ENCODE measurements at places on chromosomes 2 and 18.

DNA sequence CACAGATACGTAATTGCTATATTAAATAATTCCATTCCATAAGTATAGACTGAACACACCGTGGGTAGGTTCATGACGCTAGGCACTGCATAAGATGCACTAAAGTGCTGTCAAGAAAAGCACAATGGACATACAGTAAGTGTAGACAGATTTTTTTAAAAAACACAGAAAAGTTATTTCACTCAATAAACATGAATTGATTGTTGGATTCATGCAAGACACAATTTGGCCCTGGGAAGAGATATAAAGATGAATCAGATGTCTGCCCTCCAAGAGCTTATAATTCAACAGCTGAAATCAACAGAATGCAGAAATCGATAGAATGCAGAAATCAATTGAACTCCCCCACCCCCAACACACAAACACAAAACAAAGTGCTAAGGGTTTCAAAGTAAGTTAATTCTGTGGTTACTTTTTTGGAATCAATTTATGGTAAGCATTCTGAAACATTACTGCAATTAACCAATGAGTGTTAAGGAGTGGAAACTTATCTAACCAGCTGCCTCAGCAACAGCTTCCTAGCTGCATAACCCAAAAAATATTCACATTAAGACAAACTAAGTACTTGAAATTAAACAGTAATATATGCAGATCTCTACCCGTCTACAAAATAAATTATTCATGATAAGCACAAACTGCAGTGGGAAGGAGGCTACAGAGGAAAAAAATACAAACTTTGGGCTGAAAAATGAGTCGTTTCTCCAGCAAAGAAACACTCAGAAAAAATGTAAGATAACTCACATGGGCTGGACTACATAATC, 1.6 kb downstream of the NBAS start:
- DNase-seq, result no peak

DNA sequence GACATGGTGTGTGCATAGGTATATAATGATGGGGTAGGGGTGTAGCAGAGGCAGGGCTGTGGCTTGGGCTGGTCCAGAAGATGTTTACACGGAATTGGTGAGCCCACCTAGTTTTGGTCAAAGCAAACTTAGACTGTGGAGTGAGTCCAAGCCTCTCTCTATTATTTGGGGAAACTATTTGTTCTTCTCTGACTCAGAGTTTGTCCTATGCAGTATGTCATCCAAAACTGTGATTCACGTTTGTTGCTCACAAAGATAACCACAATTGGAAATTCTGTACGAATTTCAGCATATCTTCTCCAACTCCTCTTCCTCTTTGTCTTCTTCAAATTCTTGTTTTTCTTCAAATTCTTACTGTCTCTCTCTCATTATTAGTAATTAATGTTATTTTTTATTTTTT, 292.9 kb downstream of the XIRP2 start:
- no peak for DNase-seq

DNA sequence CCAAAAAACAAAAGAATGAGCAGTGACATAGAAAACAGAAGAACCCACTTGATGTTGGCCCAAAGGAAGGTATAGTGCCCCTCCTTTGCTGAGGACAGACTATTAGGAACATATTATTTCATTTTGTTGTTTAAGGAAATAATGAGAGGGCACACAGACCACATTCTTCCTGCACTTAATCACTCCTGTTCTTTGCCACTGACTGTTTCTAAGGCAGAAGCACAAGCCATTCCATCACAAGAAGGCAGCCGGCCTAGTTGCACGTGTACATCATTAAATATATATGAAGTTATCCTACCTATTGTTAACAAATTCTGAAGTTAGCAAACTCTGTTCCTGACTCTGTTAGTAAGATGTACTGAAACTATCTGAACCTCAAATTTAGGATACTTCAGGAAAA, 110.0 kb downstream of the LNPK start:
- DNase-seq, result no peak

GRCh38 chr18:24914685-24915084, 437.3 kb downstream of the ZNF521 start:
- no peak for DNase-seq

- DNase-seq, result no peak
Observed at GRCh38 chr18:68034296-68034695, 517.8 kb upstream of the DSEL start.

DNA sequence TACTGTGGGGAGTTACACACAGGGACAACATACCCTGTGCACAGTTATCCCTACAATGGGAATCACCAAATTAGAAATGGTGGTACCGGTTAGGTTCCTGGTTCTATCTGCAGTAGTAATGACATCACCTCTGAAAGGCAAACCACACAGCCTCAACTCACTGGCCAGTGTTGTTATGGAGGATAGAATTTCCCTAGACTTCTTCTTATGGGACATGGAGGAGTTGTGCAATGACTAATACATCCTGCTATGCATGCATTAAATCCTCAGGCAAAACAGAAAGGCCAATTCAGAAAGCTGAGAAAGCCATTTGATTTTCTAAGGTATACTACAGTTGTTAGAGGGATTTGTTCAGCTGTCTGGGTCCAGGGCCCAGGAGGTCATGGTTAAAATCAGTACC, 439.3 kb downstream of the TMX3 start:
- no peak for DNase-seq

GRCh38 chr2:38375696-38376345, 1.3 kb downstream of the ATL2 start:
- DNase-seq, result no peak

GRCh38 chr2:105840933-105841332, 96.2 kb downstream of the NCK2 start:
- no peak for DNase-seq

DNA sequence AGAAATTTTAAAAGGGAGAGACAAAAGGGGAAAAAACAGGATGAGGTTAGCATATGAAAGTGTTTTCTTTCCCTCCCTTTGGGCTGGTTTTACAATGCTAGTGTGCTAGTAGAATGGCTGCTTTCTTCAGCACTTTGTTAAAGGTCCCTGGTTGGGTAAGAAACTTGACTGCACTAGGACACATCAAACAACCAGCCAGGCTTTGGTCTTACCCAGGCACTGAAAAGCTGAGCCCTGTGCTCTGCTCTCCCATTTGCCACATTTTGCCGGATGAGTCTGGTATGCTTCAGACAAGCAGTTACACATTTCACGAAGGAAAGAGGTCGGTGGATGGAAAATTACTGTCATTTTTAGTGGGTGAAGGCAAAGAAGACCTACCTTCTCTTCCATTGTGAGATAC, 242.0 kb downstream of the DPP10 start:
- DNase-seq, result no peak

- no peak for DNase-seq
Observed at GRCh38 chr2:141871913-141872634, 258.7 kb downstream of the LRP1B start.

GRCh38 chr2:172323256-172323655, 104.1 kb upstream of the ITGA6 start:
- DNase-seq, result no peak

DNA sequence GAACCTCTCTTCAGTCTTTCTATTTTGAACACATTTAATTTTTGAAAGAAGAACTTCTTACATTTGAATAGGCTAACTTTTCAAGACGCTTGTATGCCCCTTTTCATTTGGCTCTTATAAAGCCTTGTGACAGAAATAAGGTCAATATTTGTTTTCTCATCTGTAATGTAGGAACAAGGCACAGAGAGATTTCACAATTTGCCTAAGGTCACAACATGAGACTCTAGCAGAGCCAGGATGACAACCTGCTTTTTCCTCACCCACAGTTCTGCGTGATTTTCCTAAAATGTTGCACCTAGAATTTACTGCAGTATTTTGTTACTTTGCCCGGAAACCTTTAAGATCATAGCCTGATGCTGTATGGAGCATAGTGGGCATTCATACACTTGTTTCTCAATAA, 67.4 kb downstream of the TXNL1 start:
- no peak for DNase-seq

GRCh38 chr2:242043538-242044312, 174.2 kb downstream of the RTP5 start:
- no peak for DNase-seq

All from left renal pelvis (tissue), 4 donors.